ENCODE measurements at places on chromosomes 12 and 14. TPM values are rescaled to one million over a fixed set of nuclear protein-coding genes. Genes with fewer than 3 reads are reported as not detected.

Gene L3HYPDH
- 74.5 TPM for total RNA-seq

Gene SLC10A1
- not detected for total RNA-seq

- H3K27me3 ChIP-seq, result peaks cover 46% of the 10 kb centered on the region
- no peaks in the 10 kb centered on the region for H3K36me3 ChIP-seq
- DNase-seq, result no peak
- no peaks in the 10 kb centered on the region for H3K4me1 ChIP-seq
- no peak overlapping the region for H3K4me3 ChIP-seq
These were observed 9.0 kb downstream of the BMP4 start for GRCh38 chr14:53947452-53948204.

DNA sequence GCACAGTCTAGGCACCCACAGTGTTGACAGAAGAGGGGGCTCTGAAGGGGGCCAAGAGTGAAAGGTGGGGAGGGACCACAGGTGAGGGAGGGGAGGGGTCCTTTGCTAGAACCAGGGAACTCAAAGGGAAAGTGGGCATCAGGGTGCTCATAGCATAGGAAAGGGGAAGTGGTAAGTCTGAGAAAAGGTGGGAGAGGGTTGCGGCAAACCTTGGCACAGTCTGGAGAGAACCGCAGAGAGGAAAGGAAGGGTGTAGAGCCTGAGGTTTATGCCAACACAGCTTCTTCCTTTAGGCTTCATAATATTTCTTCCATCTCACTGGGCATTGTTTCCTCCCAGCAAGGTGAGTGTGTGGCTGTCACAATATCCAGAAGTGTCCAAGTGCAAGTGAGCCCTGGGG lies 11.5 kb upstream of the PLEK2 start:
- H3K4me1 ChIP-seq, result no peaks in the 10 kb centered on the region
- H3K36me3 ChIP-seq, result no peaks in the 10 kb centered on the region
- H3K27me3 ChIP-seq, result no peaks in the 10 kb centered on the region

GRCh38 chr12:105462831-105463230 lies 132.3 kb downstream of the C12orf75 start:
- H3K4me1 ChIP-seq, result no peaks in the 10 kb centered on the region
- no peak for DNase-seq
- H3K36me3 ChIP-seq, result no peaks in the 10 kb centered on the region

Data from B cell (primary cell).